ENCODE measurements at places on chromosomes 2 and 18.
A peak's percentile ranks its signal among the peaks of the same experiment; 100 is the strongest.

- no peak for DNase-seq
Measured at GRCh38 chr2:173159791-173160463, 84.3 kb downstream of the MAP3K20 start.

DNA sequence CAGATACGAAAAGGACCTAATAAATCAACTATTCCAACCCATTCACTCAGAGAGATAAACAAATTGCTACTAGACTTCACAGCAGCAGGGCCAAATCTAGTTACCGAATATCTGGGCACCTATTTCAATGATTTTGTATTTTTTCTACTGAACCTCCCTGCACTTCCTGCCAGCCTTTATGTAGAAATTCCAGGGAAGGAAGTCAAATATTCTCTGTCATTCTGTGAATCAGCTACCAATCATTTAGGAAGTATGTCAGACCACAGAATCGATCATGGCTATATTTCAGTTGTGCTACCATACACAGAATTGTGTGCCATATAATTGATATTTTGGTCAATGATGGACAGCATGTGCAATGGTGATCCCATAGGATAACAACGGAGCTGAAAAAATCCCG is 109.6 kb upstream of the SPOPL start:
- DNase-seq: no peak

DNA sequence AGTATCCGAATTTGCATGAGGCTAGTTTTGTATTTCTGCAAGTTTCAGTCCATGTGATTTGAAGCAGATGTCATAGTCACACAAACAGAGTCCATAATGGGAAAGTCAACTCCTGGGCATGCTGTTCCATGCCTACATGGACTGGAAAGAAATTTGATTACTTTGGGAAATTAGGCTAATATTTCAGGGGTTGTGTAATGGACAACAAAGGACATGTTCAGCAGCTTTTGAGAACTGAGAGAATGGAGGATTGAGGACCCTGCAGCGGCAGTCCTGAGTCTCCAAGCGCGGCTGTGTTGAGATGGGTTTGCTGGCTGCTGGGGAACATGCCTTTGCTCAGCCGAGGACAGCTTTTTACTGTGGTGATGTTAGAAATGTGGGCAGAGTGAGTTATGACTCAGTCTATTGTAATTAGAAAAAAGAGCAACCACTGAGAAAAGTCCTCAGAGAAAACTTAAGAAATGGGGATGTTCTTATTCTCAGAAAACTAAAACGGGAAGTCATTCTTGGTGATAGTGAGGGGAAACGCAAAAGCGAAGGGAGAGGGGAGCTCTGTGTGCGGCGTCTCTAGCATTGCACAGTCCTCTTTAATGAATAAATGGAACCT is 149.2 kb downstream of the FAM210A start:
- no peak for DNase-seq

DNA sequence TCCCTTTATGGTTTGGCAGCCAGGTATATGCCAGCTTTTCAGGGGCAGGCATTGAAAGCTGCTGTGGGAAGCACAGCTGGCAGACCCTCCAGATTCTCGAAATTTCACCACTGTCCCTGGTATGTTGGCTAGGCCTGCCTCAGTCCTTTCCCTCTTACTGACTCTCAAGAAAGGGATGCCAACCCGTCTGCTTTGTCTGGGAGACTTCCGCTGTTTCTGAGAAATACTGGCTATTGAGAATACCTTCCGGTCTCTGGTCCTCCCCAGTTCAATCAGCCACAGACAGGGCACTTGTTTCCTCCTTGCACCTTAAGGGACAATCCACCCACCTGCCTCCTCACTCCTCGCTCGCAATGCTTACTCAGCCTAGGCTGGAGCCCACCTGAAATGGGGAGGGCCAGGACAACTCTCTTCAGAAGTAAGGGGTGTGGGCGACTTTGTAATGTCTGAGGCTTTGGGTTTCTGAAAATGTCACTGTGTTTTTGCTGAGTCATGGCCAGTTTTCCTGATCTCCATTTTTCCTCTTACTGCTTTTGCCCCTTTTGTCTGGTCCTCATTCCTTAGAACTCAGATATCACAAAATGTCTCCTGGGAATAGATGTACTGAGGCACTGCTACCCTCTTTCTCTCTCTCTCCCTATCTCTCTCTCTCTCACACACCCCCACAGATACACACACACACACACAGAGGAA is 571.1 kb downstream of the TNS1 start:
- no peak for DNase-seq

GRCh38 chr2:27829791-27830190 is 58.3 kb downstream of the MRPL33 start:
- no peak for DNase-seq

DNA sequence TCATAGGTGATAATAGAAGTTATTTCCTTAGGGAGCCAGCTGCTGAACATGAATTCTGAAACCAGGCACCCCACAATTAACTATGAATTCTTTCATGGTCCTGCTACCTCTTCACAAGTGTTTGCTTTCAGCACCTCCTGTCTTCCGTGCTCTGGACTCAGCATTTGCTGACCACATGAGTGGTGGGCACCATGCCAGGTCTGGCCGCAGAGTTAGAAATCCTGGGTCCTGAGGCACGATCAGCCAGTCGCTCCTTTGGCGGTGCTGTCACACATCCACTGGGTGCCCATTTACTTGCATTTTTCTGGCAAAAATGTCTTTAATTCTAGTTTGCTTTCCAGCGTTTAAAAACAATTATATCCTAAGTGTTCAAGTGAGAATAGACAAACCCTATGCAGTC is 196.4 kb upstream of the PXDN start:
- no peak for DNase-seq

GRCh38 chr2:88697370-88698026 is 6.0 kb downstream of the RPIA start:
- DNase-seq: no peak

- DNase-seq: no peak
Measured at GRCh38 chr2:215622837-215623236, 187.0 kb upstream of the FN1 start.

- no peak for DNase-seq
Measured at GRCh38 chr2:128354726-128355470, 36.2 kb upstream of the HS6ST1 start.

GRCh38 chr2:212882626-212883025 is 268.8 kb downstream of the IKZF2 start:
- DNase-seq: no peak

GRCh38 chr2:34316788-34317187 is 717.7 kb upstream of the FAM98A start:
- no peak for DNase-seq

DNA sequence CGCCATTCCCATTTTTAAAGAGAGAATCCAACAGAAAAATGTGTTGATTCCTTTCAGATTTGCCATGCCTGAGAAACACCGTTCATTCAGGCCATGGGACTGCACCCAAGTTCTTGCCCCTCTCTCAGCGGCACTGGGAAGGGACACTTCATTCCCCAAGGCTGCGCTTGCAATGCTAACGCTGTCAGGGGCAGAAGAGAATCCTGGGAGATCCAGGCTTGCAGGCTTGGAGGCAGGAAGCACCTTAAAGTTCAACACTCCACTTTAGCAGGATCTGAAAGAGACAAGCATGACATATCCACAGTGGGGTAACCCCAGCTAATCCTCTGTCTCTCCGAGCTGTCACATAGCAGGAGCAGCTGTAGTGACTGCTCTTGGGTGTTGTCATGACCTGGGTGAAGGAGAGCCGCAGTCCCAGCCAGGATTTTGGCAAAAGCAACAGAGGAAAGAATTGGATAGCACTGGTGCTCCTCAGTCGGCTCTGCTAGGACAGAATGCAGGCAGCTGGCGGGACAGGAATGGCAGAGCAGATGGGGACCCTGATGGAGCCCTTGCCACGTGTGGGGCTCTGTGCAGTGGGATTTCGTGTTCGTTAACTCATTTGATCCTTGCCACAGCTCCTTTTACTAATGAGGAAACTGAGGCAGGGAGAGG is 22.0 kb upstream of the ODC1 start:
- no peak for DNase-seq

DNA sequence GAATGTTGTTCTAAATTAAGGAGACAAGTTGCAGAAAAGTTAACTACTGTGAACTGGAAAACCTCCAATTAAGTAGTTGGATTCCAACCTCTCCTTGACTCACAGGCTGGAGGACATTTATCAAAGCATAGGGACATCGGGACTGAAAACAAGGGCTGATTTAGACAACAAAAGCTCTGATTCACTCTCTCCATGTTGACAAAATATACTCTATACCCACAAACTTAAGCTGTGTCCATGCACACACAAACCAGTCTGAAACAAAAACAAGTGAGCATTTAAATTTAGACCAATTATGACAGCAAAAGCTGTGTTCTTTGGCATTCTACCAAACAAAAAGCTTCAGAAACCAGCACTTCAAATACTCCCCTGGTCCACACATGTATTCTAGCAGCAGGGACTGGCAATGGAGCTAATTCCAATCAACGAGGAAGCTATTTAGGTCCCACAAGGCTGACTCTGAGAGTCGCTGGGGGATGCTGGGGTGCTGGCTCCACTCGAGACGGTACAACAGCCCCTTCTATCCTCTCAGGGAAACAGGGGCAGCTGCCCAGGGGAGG is 71.4 kb downstream of the NXPH2 start:
- no peak for DNase-seq

DNA sequence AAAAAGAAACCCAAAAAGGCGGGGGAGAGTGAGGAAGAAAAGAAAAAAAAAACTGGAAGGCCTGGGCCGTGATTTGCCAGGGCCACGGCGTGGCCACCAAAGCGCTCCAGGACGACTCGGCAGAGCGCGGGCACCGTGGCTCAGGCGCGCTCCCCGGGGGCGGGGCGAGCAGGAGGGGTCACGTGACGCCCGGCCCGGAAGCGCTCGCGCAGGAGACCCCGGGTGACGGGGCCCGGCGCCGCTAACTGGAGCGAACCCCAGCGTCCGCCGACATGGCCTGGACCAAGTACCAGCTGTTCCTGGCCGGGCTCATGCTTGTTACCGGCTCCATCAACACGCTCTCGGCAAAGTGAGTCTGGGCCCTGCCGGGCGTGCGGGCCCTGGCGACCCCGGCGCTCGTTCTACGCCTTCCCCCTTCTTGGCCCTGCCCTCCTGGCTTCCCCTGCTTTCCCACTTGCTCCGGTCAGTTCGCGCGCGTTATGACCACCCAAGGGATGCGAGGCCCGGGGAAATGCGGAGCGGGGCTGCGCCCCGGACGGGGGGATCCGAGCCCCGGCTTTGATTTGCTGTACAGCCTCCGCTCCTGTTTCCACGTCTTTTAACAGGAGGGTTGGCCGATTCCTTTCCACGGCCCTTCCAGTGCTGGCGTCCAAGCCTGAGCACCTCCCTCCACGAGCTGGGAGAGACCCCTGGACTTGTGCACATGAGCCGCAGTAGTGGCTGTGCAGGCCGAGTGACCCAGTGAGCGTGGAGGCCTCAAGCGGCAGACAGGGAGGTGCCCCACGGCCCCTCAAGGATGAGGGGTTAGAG is at the start of gene SLC35F6:
SLC35F6 (plus strand) TSS at position 207 of the 810 bp plus-strand sequence; CDS start at position 273, 66 bp downstream.
- peak; percentile 73 for DNase-seq

- no peak for DNase-seq
Measured at GRCh38 chr2:113672326-113672932, 45.4 kb downstream of the RABL2A start.

GRCh38 chr2:216017365-216017764 is 4.0 kb upstream of the MREG start:
- DNase-seq: no peak

- DNase-seq: no peak
Measured at GRCh38 chr18:77079954-77080682, 52.5 kb downstream of the MBP start.

DNA sequence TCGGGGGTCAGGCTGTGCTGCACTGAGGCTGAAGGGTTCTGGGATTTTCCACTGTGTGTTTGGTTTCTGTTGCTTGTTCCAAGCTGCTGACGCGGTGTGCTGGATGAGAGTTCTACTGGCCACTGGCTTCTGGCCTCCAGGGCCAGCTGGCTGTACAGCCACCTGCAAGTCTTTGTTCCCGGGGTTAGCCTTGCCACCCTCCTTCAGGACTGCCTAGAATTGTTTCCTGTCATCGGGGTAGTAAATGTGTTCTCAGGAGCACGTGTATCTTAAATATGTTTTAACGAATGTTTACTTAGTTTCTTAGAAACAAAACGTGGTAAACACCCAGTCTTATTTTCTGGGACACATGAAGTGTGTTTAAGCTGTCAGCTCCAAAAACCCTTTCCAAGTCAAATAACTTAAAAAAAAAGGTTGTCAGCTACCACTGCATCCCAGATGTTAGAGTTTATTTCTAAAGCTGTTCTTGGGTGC is 231.2 kb downstream of the AGAP1 start:
- DNase-seq: no peak

DNA sequence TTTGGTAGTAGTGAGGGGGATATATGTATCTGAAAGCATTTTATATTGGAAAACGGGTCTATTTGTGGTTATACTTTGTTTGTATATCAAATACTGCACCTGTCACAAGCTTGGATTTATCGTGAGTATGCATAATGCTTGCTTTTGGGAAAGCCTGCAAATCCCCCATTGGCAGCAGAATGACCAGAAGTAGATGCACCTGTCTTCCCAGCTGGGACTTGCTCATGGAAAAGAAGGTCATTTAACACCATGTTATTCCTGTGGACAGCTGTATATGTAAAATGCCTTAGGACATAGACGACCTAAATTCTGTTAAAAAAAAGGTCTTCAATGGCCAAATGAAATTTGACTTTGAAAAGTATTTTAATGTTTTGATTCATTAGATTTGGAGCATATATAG is 599.4 kb downstream of the XIRP2 start:
- DNase-seq: peak; percentile 65

DNA sequence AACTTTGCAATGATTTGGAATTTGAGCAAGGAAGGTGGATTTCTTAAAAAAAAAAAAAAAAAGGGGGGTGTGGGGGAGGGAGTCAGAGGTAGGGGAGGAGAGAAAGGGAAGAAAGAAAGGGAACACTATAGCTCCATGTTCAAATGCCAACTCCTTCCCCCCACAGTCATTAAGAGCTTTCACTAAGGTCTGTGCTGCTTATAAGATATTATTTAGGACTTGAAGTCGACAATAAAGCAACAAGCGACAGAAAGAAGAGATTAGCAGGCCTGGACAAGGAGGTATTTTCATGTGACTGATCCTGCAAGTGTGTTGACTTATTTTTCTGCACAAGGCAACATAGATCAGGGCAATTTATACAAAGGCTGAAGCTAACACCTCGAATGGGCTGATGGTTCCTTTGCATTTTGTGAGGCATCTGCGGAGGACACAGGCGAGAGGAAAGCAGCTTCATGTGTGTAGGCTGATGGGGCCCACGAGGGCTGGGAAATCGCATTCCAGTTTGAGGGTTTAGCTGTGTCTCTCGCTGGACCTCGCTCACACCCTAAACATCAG is 382.0 kb downstream of the SOX11 start:
- no peak for DNase-seq

GRCh38 chr18:34153711-34154110 is 71.0 kb downstream of the NOL4 start:
- DNase-seq: no peak

DNA sequence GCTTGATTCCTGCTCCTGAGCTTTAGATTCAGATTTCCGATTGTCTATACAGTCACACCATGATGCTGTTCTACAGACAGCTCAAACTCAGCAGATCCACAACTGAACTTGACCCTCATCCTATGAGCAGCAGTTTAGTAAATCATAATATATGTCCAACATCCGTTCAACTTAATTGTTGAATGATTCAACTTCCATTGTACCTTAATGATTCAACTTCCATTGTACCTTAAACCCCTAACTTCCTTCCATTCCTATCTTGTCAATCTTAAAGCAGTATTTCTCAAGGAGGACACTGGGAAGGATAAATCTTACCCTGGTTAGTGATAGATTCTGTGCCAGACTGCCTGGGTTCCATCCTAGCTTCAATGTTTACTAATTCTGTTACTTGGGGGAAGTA is 60.1 kb downstream of the PIGN start:
- no peak for DNase-seq

- DNase-seq: no peak
Measured at GRCh38 chr18:35110554-35111485, 69.6 kb downstream of the MAPRE2 start.

GRCh38 chr2:140539242-140539875 is 1591.5 kb downstream of the LRP1B start:
- no peak for DNase-seq

Data from NCI-H1930 (cell line).